ENCODE measurements at places on chromosomes 13 and 19.
A peak's percentile ranks its signal among the peaks of the same experiment; 100 is the strongest.

- no peak for DNase-seq
Observed at GRCh38 chr13:76329004-76329403, 557.2 kb downstream of the KCTD12 start.

DNA sequence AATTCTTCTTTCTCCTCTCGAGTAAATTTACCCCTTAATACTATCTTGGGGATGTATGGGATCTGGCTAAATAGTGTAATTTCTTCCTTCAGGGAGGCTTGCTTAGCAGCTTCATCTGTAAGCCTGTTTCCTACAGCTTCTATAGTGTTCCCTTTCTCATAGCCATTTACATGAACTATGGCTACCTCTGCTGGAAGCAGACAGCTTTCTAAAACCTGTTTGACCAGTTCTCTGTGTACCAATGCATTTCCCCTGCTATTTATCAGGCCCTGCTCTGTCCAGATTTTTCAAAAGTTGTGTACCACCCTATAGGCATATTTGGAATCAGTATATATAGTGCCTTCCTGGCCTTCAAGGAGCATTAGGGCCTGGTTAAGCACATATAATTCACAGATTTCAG is 113.6 kb upstream of the PCDH9 start:
- no peak for DNase-seq

GRCh38 chr19:11422163-11423065 is 3.3 kb upstream of the RGL3 start:
- peak; percentile 82 for DNase-seq

DNA sequence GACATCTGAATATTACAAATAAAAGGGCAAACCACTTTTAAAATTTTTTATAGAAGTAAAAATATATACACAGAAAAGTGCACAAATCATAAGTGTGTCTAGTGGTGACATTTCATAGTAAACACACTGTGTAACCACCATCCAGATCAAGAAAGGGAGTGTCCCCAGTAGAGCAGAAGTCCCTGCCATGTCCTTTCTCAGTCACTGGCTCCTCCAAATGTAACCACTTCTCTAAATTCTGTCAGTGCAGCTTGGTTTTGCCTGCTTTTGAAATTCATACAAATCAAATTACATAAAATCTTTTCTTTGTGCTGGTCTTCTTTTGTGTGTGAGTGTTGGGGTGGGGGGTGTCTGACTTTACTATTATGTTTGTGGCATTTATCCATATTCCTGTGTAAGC is 116.5 kb downstream of the RBM26 start:
- DNase-seq: no peak

- no peak for DNase-seq
Observed at GRCh38 chr13:41139296-41139966, 6.8 kb upstream of the KBTBD6 start.

- DNase-seq: no peak
Observed at GRCh38 chr19:47628078-47628771, 19.3 kb downstream of the BICRA start.

GRCh38 chr13:101258071-101258470 is 158.2 kb downstream of the NALCN start:
- DNase-seq: peak; percentile 15

DNA sequence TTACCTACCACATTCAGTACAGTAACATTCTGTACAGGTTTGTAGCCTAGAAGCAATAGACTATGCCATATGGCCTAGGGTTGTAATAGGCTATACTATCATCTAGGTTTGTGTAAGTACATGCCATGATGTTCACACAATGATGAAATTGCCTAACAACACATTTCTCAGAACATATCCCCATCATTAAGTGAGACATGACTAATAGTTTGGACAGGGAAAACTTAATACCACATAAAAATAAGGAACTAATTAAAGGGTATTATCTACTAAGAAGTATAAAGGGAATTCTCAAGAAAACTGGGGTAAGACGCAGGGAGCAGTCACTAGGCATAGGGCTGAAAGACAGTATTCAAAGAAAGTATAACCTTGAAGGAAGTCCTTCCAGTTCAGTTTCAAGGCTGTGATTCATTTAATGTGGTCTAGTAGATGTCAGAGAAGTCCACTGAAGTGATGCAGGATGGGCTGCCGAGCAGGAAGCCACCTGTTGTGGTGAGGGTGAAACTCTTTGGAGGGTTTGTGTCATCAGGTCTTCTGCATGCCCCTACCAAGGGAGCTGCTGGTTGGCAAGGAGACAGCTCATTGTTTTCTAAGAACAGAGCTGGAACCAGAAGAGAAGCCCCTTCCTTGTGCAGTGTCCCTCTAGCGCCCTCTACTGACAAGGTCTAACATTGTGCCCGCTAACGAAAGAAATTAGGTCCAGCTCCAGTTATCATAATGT is 122.9 kb downstream of the OLFM4 start:
- peak; percentile 9 for DNase-seq

DNA sequence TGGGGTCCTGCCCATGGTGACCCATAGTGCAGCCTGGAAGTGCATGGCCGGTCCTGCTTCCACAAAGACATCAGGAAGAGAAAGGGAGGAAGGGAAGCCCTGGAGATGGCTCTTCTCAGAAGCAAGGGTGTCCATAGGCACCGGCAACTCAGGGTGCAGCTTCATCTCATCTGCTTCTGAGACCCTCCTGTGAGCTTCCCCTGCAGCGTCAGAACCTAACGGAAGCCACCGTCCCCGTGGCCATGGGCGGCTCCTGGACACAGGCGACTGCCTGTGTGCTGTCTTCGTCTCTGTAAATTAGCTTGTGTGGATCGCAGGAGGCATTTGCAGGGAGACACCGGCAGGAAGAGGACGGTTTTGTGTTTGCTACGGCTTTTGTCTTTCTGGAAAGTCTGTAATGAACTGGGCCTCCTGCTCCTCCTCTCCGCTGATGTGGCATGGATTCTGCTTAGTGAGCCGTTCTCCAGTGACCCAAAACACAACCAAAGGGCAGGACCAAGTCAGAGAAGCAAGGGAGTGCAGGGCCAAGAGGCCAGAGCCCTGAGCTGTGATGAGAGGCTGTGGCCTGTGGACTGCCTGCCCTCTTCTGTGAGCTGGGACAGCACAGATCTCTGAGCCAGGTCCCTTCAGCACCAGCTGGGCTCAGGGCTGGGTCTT is 2.5 kb downstream of the ATP4B start:
- no peak for DNase-seq

DNA sequence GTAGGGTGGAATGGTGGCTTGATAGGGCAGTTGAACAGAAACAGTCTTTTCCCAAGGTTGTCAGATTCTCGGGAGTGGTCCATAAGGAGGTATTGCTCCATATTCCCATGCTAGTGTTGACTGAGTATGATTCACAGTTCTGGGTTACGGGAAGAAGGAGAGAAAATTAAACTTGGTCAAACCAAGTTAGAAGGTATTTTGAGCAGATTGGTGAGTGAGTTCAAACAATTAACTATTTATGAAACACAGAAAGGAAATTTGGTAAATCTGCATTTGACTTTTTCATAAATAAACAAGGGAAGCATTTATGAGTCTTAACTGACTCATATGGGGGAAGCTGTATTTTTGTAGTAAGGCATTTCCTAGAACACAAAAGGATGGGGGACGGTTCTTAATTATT is 2419.4 kb downstream of the PCDH9 start:
- DNase-seq: no peak

- no peak for DNase-seq
Observed at GRCh38 chr13:34152409-34152808, 334.5 kb downstream of the RFC3 start.

DNA sequence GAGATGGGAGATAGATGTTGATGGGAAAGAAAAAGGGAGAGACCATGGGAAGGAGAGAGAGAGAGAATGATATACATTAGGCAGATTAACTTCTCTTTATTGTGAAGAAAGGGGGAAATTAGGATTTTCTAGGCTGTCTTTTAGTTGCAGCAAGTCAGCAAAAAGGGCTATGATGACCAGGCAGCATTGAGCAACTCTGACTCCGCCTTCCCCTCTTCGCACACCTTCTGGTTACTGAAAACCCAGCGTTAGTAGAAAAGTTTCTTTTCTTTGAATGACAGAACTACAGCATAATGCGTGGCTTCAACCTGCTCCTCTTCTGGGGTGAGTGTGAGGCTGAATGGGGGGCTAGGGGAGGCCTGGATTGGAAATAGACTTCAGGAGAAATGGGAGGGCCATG is at the start of gene ADGRE1:
TSS of gene ADGRE1 (plus strand) at position 264 of the 400 bp plus-strand sequence. CDS start at position 294, 30 bp downstream.
- DNase-seq: no peak

DNA sequence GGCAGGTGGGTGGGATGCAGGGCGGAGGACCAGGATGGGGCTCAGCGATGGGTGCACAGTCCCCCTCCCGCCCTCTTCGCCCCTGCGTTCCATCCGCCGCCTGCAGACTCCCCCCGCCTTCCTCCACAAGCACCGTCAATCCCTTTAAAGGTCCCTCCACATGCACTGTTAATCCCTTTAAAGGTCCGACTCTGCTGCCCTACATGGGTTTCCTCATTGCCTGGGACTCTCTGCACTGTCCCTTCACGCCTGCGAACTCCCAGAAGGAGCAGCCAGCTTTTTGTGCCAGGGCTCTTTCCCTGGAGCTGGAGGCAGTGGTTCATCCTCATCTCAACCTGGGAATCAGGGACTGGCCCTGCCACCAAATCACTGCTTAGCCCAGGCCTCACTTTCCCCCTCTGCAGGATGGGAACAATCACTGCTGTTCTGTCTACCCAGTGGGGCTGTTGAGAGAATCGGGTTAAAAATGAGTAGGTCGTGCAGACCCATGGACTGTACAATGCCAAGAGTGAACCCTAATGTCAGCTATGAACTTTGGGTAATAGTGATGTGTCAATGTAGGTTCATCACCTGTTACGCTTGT is 20.4 kb downstream of the ZNF574 start:
- DNase-seq: no peak

DNA sequence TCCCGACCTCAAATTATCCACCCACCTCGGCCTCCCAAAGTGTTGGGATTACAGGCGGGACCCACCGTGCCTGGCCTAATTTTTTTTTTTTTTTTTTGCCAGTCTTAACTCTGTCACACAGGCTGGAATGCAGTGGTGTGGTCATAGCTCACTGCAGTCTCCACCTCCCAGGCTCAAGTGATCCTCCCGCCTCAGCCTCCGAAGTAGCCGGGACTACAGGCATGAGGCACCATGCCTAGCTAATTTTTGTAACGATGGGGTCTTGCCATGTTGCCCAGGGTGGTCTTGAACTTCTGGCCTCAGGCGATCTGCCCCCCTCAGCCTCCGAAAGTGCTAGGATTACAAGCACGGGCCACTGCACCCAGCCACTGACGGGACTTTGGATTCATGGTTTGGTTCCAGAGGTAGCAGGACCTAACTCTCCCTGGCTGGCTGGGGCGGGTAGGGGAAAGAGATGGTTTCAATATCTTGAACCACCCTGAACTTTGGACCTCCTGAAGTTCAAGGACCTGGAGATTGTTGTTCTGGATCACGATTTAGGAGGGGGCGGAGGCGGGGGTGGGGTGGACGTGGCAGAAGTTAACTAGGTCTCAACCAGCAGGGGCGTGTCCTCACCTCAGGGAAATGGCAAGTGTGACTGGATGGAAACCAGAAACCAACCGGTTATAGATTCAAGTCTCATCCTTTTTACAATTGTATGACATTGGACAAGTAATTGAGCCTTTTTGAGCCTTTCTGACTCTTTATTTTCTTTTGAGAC is 40.8 kb downstream of the IER2 start:
- DNase-seq: no peak

DNA sequence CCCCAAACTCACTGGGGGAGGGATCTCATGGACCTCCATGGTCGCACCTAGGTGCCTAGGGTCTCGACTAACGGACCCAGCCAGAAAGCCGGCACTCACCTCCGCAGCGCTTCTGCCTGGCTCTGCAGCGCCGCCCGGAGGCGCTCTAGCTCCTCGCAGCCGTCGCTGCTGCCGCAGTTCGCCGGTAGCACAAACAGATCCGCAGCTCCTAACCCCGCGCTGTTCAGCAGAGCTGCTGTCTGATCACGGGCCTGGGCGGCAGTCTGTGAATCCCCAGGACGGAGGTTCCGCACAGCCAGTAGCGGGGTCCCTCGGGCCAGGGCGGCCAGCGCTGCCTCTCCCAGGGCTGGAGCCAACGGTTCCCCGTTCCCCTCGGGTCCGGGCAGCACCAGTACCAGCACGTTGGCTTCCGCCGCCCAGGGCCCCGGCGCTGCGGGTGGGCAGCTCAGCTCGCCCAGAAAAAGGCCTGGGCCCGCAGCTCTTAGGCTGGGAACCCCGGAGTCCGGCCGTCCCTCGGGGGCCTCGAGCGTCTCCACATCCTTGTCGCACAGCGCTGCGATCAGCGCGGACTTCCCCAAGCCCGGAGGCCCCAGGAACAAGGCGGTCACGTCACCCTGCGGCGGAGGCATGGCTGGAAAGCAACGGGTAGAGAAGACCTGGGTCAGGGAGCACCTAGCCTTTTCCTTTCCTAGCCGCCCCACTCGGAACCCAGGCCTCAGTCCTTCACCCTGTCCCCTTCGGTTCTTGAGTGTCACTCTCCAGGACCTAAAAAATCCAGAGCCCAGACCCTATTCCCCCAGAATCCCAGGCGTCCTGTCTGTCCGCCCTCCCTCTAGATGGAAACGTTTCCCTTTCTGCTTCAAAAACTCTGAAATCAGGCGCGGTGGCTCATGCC is 977 bp downstream of the IRGQ start:
- DNase-seq: peak; percentile 81

DNA sequence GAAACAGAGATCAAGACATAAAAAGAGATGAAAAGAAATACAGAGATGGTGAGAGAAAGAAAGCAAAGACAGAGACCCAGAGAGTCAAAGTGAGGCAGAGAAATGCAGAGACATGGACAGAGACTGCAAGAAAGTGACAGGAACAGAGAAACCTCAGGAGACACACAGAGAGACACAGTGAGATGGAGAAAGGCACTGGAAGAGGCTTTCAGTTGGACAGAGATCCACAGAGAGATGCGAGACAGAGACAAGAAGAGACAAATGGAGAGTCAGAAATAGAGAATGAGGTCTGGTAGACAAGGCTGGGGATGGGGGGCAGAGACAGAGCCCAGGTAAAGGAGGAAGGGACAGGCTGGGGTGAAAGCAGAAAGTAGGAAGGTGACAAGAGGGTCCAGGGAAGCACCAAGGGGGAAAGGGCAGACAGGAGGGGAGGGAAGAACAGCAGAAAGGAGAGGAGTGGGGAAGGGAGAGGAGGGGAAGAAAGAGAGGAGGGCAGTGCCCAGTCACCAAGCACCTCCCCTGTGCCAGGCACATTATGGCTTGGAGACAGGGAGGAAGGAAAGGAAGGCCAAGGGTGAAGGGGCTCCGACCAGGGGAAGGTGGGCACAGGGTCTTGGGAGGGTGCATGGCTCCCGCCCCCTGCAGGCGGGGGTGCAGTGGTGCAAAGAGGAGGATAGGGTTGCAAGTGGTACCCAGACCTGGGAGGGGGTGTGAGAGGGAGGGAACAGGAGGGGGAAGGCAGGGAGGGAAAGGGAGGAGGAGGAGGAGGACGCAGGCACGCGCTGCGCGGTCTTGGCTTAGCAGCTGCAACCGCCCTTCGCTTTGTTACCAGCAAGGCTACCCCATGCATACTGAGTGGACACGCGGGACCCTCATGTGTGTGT is 38.4 kb downstream of the DEDD2 start:
- DNase-seq: no peak
